ENCODE measurements at places on chromosomes 13 and 19. TPM values are rescaled to one million over a fixed set of nuclear protein-coding genes. Genes with fewer than 3 reads are reported as not detected.

JSRP1 gene
- total RNA-seq: 0.30 TPM

PEAK3 gene
- not detected for total RNA-seq

CDC16 gene
- 58.5 TPM for total RNA-seq

ZNF491 gene
- 4.8 TPM for total RNA-seq

PCSK4 gene
- total RNA-seq: 7.7 TPM

C19orf73 gene
- not detected for total RNA-seq

LILRB5 gene
- total RNA-seq: 0.80 TPM

KIR3DL1 gene
- total RNA-seq: not detected

Measured in hepatocyte (in vitro differentiated cells).